Fibroblast of skin of right quadriceps (primary cell): ENCODE measurements at places on chromosomes 4 and X.

- peak; percentile 51 for DNase-seq
These were observed 47.6 kb downstream of the HTT start for GRCh38 chr4:3122081-3122563.

DNA sequence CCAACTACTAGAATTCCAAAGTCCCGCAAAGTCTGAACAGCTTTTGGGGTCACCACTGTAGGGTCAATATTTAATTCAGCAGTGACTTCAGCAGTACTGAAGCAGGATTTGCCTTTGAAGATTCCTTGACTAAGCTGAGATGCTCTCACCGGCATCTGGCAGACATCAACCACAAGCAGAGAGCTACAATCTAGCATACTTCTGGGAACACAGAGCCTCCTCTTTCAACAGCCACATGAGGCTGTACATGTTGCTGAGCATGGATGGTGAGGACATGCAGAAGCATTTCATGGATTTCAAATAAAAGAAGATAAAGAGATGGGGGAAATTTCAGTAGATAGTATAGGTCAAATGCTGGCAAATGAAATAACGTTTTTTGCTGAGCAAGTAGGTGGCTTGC lies 6.6 kb upstream of the ASB11 start:
- DNase-seq: no peak

- peak; percentile 23 for DNase-seq
These were observed 6.6 kb downstream of the KLHL15 start for GRCh38 chrX:24020306-24020876.

DNA sequence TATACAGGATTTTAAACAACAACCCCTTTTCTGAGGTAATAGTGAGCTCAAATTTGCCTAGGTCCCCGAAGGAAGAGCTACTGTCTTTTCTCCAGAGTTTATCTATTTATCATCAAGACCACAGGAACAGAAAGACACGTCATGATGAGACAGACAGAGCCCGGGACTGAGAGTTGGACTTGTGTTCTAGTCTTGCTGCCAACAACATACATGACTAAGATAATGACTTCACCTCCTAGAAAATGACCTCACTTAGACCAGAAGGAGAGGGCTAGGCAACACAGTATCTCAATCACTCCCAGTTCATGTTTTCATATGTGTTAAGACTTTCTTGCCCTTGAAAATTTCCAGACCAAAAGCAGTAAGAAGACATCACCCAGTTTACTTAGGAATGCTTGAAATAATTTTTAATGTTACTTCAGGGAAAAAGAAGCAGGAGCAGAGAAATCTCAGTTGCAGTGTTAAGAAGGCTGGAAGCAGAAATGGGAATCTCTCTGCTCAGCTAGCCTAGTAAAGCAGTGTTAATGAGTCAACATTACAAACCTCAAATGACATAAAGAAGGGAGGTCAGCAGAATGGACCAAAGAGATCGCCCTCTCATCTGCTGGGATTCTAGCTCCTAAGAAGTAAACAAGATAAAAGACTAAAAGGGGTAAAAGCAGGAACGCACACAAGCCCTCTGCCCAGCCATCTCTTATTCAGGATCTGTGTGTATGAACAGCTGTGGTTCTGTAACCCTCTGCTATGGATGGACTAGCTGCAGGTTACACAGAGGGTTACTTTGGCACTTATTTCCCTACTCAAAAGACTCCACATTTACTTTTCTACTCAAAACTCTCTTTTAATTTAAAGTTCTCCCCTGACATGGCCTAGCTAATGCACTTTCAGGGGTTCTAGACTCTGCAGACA lies 24.8 kb downstream of the PDGFC start:
- DNase-seq: peak; percentile 98
